ENCODE measurements at places on chromosomes 3 and 15.

GRCh38 chr15:42285034-42285433 lies 11.8 kb upstream of the TMEM87A start:
- no peak for DNase-seq

- DNase-seq, result no peak
These were observed 40.8 kb upstream of the RASA2 start for GRCh38 chr3:141445990-141446389.

DNA sequence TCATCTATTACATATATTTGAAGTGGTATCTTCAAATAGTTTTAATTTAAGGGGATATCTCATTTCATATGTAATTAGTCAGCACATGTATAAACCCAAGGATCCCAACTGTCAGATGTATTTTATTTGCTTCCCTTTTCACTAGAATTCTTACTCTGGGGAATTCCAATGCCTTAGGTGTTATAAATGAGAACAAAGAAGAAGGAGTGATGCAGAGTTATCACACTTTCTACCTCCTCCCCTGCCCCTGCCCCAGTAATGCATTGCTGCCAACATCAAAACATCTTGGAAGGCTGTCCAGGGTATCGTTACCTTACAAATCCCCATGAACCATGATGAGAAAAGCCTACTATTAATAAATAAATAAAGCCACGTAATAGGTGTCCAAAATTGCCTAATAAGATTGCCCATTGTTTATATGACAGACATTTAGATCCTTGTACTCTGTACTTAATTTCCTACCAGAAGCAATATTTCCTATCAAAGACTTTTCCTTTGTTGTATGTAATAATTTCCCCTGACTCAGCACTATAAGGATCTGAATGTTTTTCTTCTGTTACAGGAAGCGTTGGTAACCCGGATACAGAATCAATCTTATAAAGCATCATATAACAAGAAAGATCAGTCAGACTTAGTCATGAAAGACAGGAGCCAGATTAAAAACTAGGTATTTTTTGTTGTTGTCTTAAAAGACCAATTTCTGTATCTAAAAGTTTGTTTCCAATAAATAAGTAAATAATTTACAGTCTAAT lies 38.8 kb downstream of the CBLB start:
- DNase-seq, result no peak

DNA sequence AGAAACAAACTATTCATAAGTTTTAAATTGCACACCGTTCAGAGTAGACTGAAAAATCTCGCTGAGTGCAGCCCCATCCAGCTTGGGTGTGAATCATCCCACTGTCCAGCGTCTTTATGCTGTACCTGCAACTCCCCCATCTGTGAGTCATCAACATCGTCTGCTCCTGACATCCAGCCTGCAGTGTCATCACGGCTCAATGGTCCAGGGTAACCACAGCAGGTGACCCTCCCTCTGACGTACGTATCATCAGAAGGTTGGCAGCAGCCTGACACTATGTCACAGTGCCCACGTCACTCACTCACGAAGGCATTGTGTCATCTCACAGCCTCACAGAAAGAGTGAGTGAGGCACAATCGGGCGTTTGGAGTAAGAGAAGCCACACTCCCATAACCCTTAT lies 65.2 kb downstream of the TPRA1 start:
- no peak for DNase-seq

GRCh38 chr3:53225651-53226050 lies 30.2 kb downstream of the TKT start:
- DNase-seq, result no peak

GRCh38 chr15:68271854-68272471 lies 5.6 kb upstream of the FEM1B start:
- DNase-seq, result peak; percentile 13

GRCh38 chr15:72272997-72273352 lies 621 bp upstream of the PARP6 start:
- no peak for DNase-seq

- DNase-seq, result no peak
These were observed 207.5 kb downstream of the SATB1 start for GRCh38 chr3:18217507-18218174.

DNA sequence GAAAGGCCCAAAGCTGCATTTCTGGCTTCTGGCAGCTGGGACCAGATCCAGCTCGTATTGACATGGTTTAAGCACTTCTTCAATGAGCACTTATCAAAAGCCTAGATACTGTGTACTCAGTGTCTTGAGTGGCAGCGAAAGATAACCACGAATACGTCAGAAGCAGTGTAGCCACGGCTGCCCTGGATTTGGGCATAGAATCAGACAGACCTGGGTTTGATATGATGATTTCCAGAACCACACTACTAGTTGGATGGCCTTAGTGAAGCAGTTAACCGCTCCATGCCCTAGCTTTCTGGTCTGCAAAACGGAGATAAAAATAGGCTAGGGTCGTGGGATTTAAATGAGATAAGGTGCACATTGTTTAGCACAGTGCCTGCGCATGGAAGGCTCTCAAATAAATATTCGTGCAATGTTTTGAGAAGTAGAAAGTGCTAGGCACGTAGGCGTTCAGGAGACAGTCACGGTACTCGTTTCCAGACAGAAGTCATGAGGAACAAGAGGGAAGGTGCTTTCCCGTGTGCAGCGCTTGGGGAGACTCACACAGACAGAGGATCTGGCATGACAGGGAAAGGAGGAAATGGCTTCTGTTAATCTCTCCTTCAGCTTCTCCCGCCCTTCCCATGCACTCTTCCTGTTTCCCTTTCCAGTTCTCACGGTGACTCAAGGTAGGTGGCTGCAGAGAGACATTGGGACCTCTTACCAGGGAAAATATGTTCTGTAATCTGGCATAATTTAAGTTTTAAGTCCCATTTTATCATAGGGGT lies 70.3 kb downstream of the CCNL1 start:
- DNase-seq, result no peak

GRCh38 chr15:91917686-91918360 lies 64.3 kb downstream of the SLCO3A1 start:
- DNase-seq, result no peak

GRCh38 chr3:119746423-119746822 lies 35.5 kb upstream of the NR1I2 start:
- DNase-seq, result no peak

- DNase-seq, result no peak
These were observed 28.7 kb upstream of the COPB2 start for GRCh38 chr3:139418144-139418543.

DNA sequence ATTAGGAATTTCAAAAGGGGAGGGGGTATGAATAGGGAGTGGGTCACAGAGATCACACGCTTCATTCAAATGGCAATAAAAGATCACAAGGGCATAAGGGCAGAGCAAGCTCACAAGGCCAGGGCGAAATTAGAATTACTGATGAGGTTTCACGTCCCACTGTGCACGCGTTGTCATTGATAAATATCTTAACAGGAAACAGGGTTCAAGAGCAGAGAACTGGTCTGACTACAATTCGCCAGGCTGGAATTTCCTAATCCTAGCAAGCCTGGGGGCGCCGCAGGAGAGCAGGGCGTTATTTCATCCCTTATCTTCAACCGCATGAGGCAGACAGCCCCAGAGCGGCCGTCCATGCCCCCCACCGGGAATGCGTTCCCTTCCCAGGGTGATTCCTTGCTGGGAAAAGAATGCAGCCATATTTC lies 18.1 kb upstream of the SMCO1 start:
- DNase-seq, result no peak
